Colonic mucosa (tissue), 4 donors: ENCODE measurements at places on chromosomes 12 and 14.
A peak's percentile ranks its signal among the peaks of the same experiment; 100 is the strongest.

DNA sequence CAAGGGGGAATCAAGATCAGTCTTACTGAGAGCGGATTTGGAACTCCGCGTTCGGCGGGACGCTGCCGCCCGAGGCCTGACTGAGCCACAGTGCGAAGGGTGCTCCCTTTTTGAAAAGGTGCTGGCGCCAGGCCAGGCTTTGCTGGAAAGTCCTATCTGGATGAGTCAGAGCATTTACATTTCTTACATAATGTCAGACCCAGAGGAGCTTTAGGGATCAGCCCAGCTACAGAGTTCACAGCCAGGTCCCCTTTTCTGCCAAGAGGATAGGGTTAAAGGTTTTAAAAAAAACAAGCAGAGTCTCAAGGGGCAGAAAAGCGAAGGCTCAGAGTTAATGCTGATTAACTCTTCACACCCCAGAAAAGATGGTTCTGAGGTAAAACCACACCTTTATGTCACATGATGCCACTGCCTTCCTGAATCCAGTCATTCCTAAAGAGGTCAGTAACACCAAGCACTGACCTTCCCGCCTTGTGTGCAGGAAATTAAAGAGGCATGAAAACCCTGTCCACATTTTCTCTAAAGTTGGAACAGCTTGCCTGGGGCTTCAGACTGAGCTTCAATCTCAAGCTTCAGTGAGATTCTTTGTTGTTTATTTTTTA is 11.7 kb upstream of the FBXL14 start:
- DNase-seq = peak; percentile 96

DNA sequence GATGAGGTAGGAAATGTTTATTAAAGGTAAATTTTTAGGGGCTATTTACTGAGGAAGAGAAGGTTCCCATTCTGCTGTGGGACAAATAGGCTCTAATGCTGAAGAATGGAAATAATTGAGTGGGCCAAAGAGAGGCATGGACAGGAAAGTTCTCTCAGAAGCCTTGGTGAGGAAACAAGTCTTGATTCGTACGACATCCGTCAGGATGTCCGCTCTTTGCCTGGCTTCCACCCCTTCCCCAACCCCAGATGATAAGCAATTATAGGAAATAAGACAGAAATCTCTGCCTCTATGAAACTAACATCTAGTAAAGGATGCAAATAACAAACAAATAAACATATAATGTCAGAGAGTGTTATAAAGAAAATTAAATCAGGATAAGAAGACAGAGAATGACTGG is 91.7 kb upstream of the BCAT1 start:
- DNase-seq = no peak

GRCh38 chr14:88476214-88476774 is 78.5 kb downstream of the PTPN21 start:
- no peak for DNase-seq

GRCh38 chr12:123062681-123063486 is 82.4 kb downstream of the ARL6IP4 start:
- no peak for DNase-seq

DNA sequence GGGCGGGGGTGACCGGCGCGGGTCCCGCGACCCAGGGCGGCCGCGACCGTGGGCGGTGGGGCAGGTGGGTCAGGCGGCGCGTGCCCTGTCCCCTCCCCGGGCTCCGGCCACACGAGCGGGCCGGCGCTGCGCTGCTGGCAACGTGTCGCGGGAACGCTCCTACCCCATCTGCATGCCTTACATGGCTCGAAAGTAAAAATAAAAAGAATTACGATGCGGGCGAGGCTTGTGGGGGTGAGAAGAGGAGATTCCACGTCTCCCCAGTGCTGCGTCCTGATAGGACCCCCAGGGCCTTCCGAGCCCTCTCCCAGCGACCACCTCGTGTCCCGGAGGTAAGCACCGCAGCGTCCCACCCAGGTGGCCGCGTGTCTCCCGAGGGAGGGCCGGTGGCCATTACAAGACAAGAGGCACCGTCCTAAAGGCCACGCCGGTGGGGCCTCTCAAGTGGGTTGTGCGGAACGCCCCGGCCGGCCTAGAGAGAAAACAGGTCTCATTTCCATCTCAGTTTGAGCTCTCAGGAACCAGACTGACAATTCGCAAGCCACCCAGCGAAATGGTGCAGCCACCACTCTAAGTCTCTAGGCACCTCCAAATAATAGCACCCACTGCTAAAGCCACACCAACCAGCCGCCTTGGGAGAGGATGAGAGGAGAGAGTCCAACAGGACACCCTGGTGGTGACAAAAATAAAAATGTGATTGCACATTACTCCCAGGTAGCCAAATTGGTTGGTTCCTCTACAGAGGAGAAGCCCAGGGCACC is 612 bp upstream of the FOXN3 start:
- peak; percentile 69 for DNase-seq

- DNase-seq = peak; percentile 80
These were observed 2.8 kb upstream of the CDKL1 start for GRCh38 chr14:50399251-50400032.

GRCh38 chr12:1643905-1644533 is 15.0 kb downstream of the WNT5B start:
- DNase-seq = no peak

- no peak for DNase-seq
These were observed 40.6 kb downstream of the SCN8A start for GRCh38 chr12:51631591-51631990.

GRCh38 chr12:30888241-30888640 is 38.3 kb upstream of the TSPAN11 start:
- DNase-seq = no peak

- no peak for DNase-seq
These were observed 12.5 kb upstream of the MTERF2 start for GRCh38 chr12:106999446-106999845.

GRCh38 chr12:116978791-116979508 is 68.2 kb downstream of the FBXW8 start:
- no peak for DNase-seq

DNA sequence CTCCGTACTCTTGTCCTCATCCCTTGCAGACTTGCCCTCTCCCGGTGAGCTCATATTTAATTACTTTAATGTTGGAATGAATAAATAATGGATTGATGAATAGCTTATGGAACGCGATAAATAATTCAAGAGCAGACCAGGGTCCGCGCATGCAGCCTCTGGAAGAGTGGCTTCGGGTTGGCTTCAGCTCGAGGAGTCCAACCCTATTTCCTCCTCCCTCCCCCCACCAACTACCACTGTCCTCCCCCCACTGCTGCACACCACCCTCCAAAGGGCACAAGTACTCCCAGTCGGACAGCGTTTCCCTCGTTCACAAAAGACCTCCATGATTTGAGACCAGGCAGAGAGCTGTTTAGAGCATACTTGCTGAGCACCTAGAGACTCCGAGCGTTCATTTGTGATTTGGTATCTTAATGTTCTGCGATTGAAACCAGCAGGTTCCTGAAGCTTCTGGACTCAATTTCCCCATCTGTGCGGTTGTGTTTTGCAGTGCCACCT is 647 bp upstream of the SIX1 start:
- DNase-seq = no peak

GRCh38 chr12:110279566-110280375 is 1.3 kb upstream of the ATP2A2 start:
- no peak for DNase-seq

GRCh38 chr14:91415794-91416743 is 1.6 kb downstream of the CCDC88C start:
- DNase-seq = peak; percentile 54

GRCh38 chr12:91224401-91224800 is 41.8 kb upstream of the DCN start:
- no peak for DNase-seq

- DNase-seq = peak; percentile 4
These were observed 198.0 kb upstream of the RTL1 start for GRCh38 chr14:101101456-101102056.

- peak; percentile 62 for DNase-seq
These were observed 413.7 kb downstream of the PCNX1 start for GRCh38 chr14:71320734-71321573.

- DNase-seq = no peak
These were observed 112.2 kb downstream of the SLC16A7 start for GRCh38 chr12:59708064-59708463.

- DNase-seq = peak; percentile 76
These were observed 43.5 kb downstream of the SYNE2 start for GRCh38 chr14:63896278-63896720.
